ENCODE measurements at places on chromosomes 12 and 14.
A peak's percentile ranks its signal among the peaks of the same experiment; 100 is the strongest.

- H3K36me3 ChIP-seq: no peaks in the 10 kb centered on the region
- H3K27ac ChIP-seq: no peak overlapping the region
- no peak for DNase-seq
- no peaks in the 10 kb centered on the region for H3K27me3 ChIP-seq
- no peaks in the 10 kb centered on the region for H3K4me1 ChIP-seq
- H3K4me3 ChIP-seq: no peak overlapping the region
These were observed 1107.4 kb upstream of the SEL1L start for GRCh38 chr14:82641050-82641540.

DNA sequence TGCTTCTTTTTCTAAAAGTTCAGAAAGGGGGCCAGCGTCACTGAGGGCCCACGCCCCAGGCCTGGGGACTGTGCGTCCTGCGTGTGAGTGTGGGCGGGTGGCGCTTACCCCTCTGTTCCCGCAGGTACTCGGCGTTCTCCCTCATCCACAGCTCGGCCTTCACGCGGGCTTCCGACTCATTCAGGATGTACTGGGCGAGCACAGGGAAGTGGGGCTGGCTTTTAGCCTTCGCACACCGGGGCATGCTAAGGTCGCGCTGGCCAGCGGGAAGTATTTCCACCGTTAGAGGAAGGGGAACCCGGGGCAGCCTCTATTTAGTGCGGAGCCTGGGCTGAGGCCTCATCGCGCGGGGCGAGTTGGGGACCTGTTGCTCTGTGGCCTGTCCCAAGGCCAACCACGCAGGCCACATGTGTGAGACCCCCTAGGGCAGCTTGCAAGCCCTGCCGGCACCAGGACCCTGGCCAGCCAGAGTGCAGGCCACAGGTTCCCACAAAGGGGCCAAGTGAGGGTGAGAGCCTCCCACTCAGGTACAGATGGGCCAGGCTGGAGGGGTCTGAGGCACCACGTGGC is 29.2 kb upstream of the BTBD6 start:
- H3K4me1 ChIP-seq: no peaks in the 10 kb centered on the region
- no peak for DNase-seq
- no peaks in the 10 kb centered on the region for H3K27me3 ChIP-seq

GRCh38 chr14:95508377-95508776 is 8.1 kb downstream of the SYNE3 start:
- no peak overlapping the region for H3K27ac ChIP-seq
- H3K36me3 ChIP-seq: peaks cover 2% of the 10 kb centered on the region
- no peak for DNase-seq
- peaks cover 47% of the 10 kb centered on the region for H3K4me1 ChIP-seq
- H3K4me3 ChIP-seq: no peak overlapping the region

DNA sequence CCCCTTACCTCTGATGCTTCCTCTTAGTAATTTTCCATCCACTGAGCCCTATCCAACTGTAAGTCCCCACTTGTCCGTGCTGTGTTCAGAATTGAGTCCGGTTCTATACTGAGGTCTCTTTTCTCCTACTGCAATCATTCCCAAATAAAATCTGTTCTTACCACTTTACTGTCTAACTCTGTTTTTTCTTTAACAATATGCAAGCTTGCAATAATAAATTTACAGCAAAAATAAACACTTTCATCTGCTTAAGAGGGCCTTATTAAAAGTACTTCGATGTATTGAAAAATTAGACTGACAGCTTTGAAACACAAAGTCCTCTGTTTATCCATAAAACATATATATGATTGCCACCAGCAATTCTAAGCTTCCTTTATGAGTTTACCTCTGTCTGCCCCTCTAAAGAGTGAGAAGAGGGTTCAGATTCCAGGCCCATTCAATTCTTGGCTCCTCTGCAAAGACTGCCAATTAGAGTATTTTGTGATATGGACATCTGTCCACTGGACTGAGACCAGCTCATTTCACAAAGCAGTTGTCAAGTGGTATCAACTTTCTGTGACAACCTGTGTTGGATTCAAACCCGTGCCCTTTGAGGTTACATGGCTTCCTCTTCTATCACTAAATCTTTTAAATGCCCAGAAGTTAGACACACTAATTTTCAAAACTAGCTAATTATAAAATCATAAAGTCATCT is 39.9 kb upstream of the G2E3 start:
- H3K36me3 ChIP-seq: no peaks in the 10 kb centered on the region
- no peak overlapping the region for H3K4me3 ChIP-seq
- no peaks in the 10 kb centered on the region for H3K27me3 ChIP-seq
- H3K27ac ChIP-seq: no peak overlapping the region
- no peak for DNase-seq

GRCh38 chr12:50786498-50787231 is 22.8 kb downstream of the ATF1 start:
- H3K27ac ChIP-seq: no peak overlapping the region
- H3K4me1 ChIP-seq: no peaks in the 10 kb centered on the region
- no peaks in the 10 kb centered on the region for H3K27me3 ChIP-seq
- peaks cover 8% of the 10 kb centered on the region for H3K36me3 ChIP-seq
- no peak overlapping the region for H3K4me3 ChIP-seq

GRCh38 chr12:4388032-4388431 is 8.5 kb upstream of the FGF23 start:
- DNase-seq: no peak
- no peaks in the 10 kb centered on the region for H3K27me3 ChIP-seq
- H3K27ac ChIP-seq: no peak overlapping the region
- no peaks in the 10 kb centered on the region for H3K36me3 ChIP-seq
- peaks cover 9% of the 10 kb centered on the region for H3K4me1 ChIP-seq

DNA sequence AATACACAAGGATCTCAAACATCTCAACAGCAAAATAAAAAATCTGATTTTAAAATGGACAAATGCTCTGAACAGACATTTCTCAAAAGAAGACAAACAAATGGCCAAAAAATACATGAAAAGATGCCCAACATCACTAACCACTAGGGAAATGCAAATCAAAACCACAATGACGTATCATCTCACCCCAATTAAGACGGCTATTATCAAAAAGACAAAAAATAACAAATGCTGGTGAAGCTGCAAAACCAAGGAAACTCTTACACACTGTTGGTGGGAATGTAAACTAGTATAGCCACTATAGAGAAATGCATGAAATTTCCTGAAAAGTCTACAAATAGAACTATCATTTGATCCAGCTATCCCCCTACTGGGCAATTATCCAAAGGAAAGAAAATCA is 145.0 kb downstream of the BTG1 start:
- DNase-seq: no peak
- no peak overlapping the region for H3K4me3 ChIP-seq
- H3K27ac ChIP-seq: no peak overlapping the region
- no peaks in the 10 kb centered on the region for H3K36me3 ChIP-seq
- H3K4me1 ChIP-seq: peaks cover 3% of the 10 kb centered on the region

DNA sequence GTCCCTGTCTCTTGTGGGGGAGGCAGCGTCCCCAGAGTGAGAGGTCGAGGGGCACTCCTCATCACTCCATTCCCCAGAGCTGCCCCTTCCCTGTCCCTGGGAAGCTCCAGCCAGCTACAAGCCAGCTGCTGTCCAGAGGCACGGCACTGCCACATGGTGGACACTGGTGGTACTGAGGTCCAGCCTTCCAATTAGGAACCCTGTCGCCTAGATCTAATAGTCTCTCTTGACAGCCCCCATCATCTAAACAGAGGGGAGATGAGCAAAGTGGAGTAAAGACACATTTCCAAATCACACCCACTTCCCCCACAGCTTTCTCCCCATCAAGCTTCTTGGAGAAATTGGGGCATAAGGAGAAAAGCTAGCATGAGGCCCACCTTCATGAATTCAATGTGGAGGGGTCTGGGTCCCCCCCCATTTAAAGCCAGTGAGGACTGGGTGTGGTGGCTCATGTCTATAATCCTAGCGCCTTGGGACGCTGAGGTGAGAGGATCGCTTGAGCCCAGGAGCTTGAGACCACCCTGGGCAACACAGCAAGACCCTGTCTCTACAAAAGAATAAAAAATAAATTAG is 2.1 kb upstream of the INHBE start:
- peak; percentile 68 for DNase-seq
- H3K36me3 ChIP-seq: no peaks in the 10 kb centered on the region
- peaks cover 5% of the 10 kb centered on the region for H3K4me1 ChIP-seq
- H3K4me3 ChIP-seq: no peak overlapping the region

Data from natural killer cell (primary cell).